ENCODE measurements at places on chromosomes 7 and 10.

- DNase-seq: no peak
Observed at GRCh38 chr10:14649739-14650138, 125.0 kb downstream of the FAM107B start.

- no peak for DNase-seq
Observed at GRCh38 chr10:77392236-77392721, 245.3 kb downstream of the KCNMA1 start.

GRCh38 chr7:127708788-127709187 is 56.8 kb downstream of the SND1 start:
- DNase-seq: peak; percentile 96

GRCh38 chr10:97898429-97898828 is 48.8 kb downstream of the GOLGA7B start:
- no peak for DNase-seq

DNA sequence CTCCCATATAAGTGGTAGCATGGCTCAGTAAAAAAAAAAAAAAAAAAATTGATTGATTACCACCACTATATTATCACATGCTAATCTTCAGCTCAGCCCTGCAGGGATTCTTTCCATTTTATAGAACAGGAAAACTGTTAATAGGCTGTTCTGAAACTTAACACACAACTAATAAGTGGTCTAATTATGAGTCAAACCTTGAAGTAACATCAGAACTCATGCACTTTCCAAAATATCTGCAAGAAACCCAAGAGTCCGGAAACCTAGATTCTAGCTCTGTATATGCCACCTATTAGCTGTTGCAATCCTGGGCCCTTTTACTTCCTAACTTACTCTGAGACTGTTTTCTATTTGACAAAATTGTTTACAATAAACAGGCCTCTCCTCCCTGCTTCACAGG is 23.9 kb downstream of the SEM1 start:
- DNase-seq: no peak

GRCh38 chr7:157678501-157678900 is 341.7 kb downstream of the DNAJB6 start:
- DNase-seq: no peak

DNA sequence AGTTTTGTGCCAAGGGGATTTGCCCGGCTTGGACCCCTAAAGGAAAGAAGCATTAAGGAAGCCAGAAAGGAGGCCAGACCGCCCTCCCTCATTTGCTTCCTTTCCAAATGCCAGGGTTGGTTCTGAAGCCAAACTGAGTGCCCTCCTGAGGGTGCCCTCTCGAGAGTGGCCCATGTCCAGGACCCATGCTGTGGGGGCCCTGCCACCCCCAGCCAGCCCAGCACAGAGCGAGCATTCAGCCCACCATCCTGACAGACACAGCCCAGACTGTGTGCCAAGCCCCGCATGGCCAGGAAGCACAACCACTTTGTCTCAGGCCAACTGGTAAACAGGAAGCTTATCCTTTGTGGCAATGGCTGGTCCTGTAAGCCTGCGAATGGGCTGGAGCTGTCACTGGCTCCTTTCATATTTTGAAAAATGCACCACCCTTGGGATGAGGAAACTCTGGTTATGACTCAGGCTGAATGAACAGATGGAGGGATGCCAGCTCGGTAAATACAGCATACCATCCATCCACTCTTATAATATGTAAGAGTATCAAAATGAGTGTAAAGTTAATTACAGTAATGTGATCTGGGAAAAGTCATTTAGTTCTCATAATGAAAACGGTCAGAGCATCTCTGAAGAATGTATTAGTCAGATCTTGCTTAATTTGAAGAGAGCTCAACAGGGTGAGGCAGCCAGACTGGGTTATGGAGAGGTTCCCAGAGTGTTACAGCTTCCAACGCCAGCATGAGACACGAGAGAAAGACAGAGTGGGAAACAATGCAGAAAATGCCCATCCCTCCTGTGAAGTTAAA is 65.0 kb downstream of the STK17A start:
- DNase-seq: peak; percentile 85

GRCh38 chr10:58266003-58266825 is 1.5 kb downstream of the IPMK start:
- peak; percentile 39 for DNase-seq

- peak; percentile 22 for DNase-seq
Observed at GRCh38 chr7:2248984-2249694, 7.1 kb downstream of the NUDT1 start.

- DNase-seq: no peak
Observed at GRCh38 chr7:77482015-77482414, 55.1 kb upstream of the PTPN12 start.

GRCh38 chr10:125264091-125264490 is 103.7 kb upstream of the CTBP2 start:
- DNase-seq: no peak

DNA sequence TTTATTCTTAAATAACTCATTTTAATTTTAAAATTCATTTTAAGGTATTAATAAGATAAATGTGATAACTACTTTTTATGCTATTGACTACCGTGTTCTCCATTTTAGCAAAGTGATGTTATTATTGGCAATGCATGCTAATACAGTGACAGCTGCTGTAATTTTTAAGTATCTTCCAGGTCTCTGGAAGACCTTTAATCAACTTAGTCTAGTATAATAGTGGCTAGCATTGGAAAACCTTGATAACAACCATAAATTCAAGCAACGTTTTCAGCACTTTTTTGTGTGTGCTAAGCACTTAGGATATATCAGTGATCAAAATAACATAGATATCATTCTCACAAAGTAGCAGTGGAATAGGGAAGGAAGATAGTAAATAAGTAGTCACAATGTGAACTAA is 230.9 kb upstream of the MAGI2 start:
- no peak for DNase-seq

DNA sequence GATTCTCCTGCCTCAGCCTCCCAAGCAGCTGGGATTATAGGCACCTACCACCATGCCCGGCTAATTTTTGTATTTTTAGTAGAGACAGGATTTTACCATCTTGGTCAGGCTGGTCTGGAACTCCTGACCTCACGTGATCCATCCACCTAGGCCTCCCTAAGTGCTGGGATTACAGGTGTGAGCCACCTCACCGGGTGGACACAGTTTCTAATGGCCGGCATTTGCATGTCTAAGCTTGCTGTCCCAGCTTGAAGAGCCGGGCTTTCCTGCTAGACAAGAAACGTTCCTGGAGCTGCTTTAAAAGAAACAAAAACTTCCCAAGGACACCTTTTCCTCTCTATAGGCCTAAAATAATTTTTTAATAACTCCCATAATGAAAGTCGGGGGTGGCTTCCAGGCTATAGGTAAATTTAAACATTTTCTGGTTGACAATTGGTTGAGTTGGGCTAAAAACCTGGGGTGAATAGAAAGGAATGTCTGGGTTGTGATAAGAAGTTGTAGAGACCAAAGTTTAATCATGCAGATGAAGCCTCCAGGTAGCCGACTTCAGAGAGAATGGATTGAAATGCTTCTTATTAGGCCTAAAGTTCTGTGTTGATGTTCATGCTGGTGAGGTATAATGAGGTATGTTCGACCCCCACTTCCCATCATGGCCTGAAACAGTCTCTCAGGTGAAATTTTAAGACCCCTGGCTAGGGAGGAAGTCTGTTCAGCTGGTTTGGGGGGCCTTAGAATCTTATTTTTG is 8.8 kb downstream of the ACADSB start:
- DNase-seq: no peak

DNA sequence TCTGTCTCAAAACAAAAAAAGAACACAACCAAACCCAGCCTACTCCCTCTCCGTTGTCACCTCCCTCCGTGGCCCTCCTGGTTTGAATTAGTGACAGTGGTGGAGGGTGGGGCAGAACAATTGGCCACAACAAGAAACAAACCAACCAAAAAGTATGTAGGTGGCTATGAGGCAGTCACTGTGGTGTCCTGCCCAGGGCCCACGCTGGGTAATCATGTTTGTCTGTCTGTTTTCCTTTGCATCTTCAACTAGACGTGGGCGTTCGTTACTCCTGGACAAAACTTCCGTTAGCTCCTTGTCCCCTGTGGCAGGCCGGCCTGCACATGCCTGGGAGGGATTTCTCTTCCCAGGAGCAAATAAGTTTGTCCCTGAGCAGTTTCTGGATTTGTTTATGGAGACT is 78.4 kb downstream of the XRCC2 start:
- no peak for DNase-seq

Measured in G401 (cell line).